T-helper 9 cell (primary cell): ENCODE measurements at places on chromosomes 7 and 10.

GRCh38 chr7:26891400-26892350, 27.3 kb upstream of the SKAP2 start:
- no peak for DNase-seq

DNA sequence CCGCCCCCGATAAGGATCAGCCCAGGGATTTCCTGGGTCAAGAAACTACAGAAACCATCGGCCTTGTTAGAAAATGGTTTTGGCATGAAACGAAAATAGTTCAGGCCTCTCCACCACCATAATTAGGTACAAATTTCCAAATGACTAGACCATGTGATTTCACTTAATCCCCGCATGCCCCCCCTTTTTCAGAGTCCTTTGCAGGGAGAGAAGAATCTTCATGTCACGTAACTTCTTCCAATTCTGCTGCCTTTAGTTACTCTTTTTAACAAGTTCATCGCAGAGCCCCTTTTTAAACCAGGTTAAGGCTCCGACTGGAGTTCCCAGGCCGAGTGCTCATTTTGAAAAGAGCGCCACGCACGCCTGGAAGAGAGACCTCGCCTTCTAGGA, 3.4 kb downstream of the PDGFA start:
- DNase-seq: no peak

DNA sequence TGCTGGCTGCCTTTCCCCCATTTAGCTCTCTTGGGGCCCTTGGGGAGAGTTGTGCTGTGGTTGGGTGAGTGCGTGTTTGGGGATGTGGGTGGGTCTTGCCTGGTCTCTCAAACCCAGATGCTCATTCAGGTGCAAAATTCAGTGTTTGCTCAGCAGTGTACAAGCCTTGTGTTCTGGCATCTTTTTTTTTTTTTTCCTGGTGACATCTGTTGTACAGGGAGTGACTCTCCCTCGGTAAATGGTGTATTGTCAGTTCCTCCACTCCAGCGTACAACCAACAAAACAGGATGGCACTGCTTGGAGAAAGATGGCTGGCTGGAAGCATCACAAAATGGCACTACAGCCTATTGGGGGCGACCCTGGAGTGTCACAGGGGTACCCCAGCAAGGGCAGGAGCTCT, 75.5 kb downstream of the LRMDA start:
- no peak for DNase-seq

- no peak for DNase-seq
These were observed 1.5 kb upstream of the FERD3L start for GRCh38 chr7:19146699-19147098.
